ENCODE measurements at places on chromosomes 2 and 18.

DNA sequence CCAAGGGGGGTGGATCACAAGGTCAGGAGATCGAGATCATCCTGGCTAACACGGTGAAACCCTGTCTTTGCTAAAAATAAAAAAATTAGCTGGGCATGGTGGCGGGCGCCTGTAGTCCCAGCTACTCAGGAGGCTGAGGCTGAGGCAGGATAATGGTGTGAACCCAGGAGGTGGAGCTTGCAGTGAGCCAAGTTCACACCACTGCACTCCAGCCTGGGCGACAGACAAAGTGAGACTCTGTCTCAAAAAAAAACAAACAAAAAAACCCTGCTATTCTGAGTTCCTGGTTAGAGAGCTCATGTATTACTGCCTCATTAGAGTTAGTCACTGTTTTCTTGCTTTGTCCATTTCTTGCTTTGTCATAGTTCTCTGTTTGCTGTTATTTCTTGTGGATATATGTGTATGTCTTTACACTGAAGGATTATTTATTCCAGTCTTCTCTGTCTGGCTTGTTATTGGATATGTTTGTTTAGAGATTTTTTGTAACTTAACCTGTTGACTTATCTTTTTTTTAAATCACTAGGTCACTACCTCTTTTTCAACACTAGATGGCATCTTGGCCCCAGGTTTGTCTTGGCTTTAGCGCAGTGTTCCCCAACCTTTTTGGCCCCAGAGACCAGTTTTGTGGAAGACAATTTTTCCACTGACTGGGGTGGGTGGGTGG is 17.0 kb downstream of the TTLL4 start:
- no peak for DNase-seq

DNA sequence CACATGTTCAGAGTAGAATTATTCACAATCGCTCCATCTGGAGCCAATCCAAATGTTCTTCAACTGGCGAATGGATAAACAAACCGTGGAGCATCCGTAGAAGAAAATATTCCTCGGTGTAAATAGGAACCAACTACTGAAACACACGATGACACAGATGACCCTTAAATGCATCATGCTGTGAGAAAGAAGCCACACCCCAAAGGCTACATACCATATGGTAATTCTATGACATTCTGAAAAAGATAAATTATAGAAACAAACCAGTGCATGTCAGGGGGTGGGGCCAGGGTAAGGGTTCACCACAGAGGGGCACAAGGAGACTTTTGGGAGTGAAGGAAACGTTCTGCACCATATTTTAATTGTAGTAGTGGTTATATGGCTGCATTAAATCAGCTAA is 312.2 kb upstream of the SMIM21 start:
- no peak for DNase-seq

- DNase-seq = no peak
Observed at GRCh38 chr2:26651470-26651771, 10.3 kb upstream of the CIB4 start.

GRCh38 chr18:32454593-32454992 is 16.1 kb downstream of the GAREM1 start:
- no peak for DNase-seq

DNA sequence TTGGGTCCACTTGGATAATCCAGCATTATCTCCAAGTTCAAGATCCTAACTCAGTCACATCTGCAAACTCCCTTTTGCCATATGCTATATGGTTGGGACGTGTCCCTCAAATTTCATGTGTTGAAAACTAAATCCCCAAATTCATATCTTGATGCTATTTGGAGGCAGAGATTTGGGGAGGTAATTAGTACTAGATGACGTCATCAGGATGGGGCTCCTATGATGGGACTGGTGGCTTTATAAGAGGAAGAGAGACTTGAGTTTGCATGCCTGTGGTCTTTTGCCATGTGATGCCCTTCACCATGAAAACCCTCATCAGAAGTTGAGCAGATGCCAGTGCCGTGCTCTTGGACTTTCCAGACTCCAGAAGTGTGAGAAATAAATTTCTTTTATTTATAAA is 16.8 kb upstream of the SMAD4 start:
- DNase-seq = no peak

DNA sequence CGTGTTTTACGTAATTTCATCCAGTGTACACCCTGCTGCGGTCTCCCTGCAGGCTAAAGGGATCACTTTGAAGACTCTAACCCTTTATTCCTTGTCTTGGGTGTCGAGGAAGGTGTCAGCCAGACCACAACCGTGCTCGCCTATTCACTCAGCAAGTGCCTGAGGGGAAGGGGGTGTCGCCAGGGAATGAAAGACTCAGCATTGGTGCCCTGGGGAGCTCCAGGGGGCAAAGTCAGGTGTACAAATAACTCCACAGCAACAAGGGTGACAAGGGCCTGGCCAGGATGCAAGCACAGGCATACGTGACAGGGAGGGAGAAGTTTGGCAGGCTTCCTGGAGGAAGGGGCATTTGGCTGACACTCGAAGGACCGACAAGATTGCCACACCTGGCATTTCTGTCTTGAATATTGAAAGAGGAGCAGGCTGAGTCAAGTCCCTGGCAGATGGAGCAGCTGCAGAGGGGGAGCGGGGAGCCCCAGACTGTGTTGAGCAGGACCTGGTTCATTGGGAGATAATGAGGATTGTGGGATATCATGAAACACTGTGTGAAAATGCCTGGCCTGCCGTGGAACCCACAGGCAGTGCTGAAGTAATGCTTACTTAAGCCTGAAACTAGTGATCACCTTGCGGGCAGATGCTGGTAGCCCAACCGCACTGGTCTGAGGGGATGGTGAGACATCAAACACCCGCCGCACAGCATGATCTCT is 93.9 kb downstream of the RHOB start:
- no peak for DNase-seq

DNA sequence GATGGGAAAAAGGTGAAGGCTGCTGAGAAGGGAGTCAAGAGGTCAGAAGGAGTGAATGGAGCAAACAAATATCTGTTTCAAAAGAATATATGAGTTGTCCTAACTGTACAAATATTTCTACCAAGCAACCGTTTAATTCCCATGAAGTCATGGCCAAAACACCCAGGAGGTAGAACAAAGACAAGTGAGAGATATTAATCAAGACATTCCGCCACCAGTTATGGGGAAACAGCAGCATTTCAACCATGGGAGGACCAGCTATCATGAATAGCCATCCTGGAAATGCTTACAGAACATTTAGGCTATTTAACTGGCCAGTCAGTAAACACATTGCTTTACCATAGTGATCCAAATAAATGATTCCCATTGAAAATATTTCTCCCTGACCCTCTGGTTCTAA is 396.3 kb downstream of the IRS1 start:
- no peak for DNase-seq

DNA sequence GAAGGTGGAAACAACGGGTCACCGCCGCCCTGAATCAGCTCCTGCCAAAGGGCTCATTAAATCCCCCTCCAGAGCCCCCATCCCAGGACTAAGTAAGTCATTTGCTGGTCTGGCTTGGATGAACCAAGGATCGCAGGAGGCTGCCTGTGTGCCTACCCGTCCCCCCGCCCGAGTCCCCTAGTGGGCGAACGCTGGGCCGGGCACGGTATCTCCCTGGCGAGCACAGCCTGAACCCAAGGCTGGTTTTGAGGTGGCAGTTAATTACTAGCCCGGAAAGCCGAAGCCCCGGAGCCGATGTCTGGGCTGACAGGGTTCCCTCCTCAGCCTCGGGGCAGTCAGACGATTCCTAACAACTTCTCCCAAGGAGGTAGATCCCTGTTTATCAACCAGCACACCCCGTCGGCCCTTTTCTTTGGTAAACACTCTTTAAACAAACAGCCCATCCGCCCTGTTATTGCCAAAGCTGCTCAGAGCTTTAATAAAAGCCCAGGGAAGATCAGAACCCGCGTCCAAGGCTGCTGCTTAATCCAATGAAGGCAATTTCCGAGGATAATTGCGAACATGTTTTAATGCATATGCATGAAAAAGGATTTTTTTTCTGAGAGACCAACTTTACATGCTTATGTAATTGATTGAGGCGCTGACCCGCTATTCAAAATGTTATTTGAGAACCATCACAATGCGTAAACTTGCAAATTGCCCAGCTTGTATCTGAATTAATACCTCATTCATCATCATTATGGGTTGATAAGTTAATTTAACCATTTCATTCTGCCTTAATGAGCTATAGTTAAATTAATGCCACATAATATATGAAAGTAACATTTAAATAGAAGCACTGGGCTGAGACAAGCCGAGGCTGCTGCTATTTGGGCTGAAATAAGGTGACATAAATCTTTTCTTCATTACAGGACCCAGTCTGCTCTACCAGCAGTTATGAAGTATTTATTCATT is 10.5 kb downstream of the EVX2 start:
- no peak for DNase-seq

GRCh38 chr2:79619442-79619841 is 106.6 kb downstream of the CTNNA2 start:
- no peak for DNase-seq

DNA sequence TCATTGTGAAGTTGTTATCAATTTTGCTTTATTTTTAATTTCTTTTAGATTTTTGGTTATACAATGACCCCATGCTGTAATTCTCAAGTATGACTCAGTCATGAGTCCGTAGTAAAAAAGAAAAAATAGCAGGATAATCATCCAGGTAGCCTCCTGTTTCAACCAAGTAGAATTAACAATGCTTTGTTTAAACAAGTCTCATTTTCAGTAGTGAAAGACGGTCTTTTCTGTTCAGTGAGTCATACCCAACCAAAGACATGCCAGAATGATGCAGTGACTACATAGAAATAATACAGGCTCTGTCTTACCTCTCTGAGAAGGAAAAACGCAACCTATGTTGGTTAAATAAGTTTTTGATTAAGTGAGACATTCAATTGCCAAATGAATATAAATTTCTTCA is 67.8 kb upstream of the DSC1 start:
- no peak for DNase-seq

- no peak for DNase-seq
Observed at GRCh38 chr2:144143294-144144151, 376.4 kb downstream of the ZEB2 start.

GRCh38 chr18:22900558-22901238 is 32.4 kb upstream of the RBBP8 start:
- no peak for DNase-seq
